Fibroblast of pulmonary artery (primary cell): ENCODE measurements at places on chromosomes 3 and 15.

DNA sequence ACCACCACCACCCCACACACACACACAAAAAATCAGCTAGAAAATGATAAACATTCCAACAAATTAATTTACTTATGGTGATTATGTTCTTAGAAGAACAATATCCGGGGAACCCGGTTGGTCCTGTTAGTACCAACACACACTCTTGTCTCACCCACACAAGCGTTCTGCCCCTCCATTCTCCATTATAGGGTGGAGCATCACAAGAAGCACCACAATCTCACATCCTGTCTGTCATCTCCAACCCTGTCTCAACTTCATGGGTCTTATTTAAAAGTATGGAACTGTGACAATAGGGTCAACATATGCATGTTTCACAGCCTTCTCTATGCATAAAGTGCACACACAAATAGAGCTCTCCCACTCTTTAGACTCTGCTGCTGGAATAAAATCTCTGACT is 5.6 kb downstream of the GSK3B start:
- no peak for DNase-seq

GRCh38 chr15:63277038-63277892 is at the start of gene APH1B:
TSS of gene APH1B (plus strand) at chr15:63277605. CDS start at chr15:63277624, 19 bp downstream.
- DNase-seq, result peak; percentile 62

DNA sequence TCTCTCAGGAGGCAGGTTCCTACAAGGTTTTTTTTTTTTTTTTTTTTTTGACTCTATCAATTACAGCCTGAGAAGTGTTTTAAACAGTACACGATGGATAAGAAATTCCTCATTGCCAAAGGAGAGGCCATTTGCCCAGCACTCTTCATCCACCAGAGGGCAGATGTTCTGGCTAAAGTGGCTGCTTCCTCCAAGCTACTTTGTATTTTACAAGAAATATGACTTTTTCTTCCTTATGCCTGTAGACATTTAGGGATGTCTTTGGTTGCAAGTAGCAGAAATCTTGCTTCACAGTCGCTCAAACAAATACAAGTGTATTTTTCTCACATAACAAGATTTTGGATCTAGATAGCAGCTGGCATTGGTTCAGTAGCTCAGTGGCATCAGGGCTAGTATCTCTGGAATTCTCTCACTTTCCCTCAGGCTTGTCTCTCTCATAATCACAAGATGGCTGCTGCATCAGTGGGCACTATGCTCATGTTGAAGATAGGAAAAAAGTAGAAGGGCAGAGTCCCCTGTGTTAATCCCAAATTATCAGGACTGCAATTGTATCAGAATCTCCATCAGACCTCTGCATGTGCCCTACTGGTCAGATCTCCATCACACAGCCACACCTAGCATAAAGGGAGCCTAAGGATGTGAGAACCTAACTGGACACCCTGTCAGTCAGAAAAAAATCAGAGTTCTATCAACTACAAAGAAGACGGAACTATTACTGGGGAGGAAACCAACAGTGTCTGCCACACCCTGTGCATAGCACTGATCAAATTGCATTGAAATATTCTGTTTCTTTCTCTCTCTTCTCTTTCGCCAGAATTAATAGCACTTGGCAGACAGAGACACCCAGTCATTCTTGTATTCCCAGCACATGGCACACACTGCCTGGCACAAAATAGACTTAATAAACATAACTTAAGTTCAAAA is 138.9 kb upstream of the COL8A1 start:
- DNase-seq, result peak; percentile 79

- DNase-seq, result no peak
Measured at GRCh38 chr3:45611628-45612081, 17.1 kb downstream of the LIMD1 start.

DNA sequence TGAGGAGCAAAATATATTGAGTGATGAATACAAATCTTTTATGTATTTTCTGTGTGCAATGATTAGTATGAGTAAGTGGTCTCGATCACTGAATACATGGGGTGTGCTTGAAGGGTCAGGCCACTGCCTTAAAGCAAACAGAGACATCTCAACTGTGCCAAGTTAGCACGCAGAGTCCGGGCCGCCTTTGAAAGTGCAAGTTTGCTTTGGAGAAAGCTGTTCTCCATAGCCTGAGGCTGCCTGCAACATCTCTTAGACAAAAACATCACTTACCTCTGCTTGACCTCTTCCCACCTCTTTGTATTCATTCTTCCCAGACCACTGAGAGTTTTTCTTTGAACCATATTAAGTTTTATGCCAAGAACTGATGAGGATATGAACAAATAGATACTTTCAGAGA is 267.0 kb downstream of the ZBTB20 start:
- no peak for DNase-seq

DNA sequence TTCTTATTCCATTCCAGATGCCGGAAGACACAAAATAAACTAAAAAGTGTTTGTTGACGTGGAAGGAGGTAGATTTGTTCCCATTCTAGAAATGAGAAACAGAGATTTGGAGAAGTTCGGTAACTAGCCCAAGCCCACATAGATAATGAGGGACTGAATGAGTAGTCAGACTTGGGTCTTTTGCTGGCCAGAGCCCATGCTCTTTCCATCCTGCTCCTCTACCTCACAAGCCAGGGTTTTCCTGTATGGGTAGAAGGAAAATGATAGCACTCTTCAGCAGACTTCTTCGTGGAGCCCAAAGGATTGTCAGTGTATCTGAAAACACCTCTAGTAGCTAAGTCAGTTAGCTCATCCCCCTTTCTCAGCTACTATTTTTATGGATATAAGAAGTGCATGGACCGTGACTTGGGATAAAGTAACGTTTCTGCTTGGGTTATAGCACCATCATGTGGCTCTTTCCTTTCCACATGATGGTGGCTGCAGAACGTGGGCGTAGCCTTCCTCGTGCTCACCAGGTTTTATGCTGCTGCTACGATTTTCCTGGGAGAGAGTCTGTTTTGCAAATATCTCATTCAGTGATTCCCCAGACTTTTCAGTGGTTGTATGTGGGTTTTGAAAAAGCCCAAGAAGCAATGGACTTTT is 84.6 kb downstream of the DGKG start:
- DNase-seq, result peak; percentile 79

DNA sequence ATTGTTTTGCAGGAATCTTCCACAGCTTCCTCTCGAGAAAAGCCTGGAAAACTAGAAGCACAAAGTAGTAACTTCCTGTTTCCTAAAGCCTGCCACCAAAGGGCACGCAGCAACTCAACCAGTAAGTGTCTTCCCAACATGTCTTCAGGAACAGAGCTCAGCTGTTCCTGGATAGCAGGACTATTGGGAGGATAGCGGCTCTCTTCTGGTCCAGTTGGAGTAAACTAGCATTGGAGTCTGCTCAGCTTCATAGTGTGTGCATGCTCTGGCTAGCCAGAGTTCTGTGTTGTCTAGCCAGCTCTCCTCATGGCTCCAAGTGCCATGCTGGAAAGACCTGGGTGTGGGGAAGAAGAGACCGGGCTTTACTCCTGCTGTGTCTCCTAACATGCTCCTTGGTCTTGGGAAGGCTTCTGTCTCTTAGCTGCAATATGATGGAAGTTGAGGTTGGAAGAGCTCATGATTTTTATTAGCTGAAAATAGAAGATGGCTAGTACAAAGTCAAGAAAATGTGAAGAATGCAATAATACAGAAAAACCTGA is 63.1 kb downstream of the IL16 start:
- no peak for DNase-seq

DNA sequence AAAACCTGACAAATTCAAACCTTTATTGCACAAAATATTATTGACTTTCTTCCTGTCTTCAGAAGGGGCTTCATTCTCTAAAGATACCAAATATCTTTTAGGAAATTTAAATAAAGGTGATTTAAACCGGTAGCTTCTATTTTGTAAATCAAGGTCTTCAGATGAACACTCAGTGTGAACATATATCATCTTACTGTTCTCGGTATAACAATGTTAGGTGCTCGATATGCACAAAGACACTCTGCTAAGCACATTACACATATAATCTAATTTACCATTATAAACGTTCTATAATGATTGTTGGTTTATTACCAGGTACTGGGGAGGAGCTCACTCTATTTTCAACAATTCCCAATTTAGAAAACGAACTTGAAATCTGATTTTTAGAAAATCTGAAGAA is 225.4 kb upstream of the AZI2 start:
- DNase-seq, result no peak

GRCh38 chr3:45064512-45065372 is 38.6 kb downstream of the CLEC3B start:
- DNase-seq, result peak; percentile 82

DNA sequence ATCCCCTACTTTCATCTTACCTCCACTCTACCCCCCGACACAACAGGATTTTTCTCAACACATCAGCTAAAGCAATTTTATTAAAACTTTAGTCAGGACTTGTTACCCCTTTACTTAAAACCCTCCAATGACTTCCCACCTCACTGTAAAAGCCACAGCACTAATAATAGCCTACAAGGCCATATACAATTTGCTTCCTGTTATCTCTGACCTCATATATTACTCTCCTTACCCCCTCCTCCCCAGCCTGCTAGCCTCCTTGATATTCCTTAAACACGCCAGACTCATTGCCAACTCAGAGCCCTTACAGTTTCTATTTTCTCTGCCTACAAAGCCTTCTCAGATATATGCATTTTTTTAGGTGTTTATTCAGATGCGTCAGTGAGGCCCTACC is 54.4 kb downstream of the DCUN1D1 start:
- no peak for DNase-seq

DNA sequence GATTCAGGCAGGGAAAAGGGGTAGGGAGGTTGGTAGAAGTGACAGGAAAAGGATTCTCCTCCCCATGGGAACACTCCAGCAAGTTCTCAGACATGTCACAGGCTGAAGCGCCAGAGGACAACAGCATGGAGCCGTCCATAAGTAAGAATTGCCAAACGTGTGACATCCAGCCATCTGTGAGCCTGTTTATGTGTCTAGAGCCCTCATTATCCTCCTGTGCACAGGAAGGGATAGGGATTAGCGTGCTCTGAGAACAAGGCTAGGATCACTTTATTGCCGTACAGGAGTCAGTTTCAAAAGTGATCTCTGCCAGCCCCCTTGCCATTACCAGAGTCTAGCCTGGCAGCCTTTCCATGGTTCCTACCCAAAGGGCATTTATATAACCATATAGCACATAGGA is 549.5 kb downstream of the NTRK3 start:
- no peak for DNase-seq

GRCh38 chr15:82530606-82531379 is 9.5 kb downstream of the RPS17 start:
- peak; percentile 66 for DNase-seq

DNA sequence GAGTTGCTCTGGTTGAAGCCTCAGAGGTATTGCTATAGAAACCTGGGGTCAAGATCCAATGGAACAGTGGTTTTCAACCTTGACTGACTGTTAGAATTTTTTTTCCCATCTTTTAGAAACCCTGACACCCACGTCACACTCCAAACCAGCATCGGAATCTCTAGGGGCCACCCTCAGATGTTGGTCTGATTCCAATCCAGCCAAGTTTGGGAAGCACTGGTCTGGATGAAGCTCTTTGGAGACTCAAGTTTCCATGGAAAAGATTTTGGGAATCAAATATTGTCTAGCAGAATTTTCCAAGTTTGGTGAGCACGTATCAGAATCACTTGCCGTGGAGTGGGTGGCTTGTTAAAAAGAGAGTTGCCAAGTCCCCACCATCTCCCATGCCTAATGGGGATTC is 103.8 kb downstream of the THSD4 start:
- DNase-seq, result no peak

GRCh38 chr15:52097180-52097579 is 15.4 kb downstream of the BCL2L10 start:
- DNase-seq, result peak; percentile 59

DNA sequence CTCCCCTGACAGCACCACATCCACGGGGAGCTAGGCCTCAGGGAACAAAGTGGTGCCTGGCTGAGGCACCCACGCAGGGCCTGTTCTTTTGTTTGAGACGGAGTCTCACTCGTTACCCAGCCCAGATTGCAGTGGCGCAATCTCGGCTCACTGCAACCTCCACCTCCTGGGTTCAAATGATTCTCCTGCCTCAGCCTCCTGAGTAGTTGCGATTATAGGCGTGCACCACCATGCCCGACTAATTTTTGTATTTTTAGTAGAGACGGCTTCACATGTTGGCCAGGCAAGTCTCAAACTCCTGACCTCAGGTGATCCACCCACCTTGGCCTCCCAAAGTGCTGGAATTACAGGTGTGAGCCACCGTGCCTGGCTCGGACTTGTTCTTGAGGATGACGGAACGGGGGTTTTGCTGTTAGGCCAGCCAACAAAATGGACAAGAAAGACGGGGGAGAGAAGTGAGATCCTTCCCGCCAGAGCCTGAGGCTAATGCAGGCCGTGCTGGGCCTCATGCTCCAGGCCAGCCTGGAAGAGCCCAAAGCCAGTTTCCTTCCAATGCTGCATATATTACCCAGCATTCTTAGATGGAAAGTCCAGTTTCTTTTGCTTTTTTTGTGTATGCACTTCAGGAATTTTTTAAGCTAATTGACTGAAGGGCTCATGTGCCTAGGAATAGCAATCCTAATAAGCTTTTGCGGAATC is 28.1 kb upstream of the FURIN start:
- no peak for DNase-seq

DNA sequence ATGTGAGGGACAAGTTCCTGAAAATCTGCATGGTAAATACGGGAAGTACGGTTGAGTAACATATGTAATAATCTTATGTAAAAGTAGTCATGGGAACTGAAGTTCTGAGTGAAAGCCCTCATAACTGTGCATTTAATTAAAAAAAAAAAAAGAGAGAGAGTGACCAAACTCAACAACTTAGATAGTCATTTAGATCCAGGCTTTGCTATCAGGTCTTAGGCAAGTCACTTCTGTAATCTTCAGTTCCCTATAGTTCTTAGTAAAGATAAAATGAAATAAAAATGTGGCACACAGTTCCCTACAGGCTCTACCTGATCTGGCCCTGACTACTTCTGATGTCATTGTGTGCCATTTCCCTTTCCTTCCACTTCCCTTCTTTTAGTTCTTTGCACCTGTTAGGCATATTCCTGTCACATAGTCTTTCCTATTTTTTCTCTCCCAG is 15.0 kb downstream of the RNF111 start:
- no peak for DNase-seq

DNA sequence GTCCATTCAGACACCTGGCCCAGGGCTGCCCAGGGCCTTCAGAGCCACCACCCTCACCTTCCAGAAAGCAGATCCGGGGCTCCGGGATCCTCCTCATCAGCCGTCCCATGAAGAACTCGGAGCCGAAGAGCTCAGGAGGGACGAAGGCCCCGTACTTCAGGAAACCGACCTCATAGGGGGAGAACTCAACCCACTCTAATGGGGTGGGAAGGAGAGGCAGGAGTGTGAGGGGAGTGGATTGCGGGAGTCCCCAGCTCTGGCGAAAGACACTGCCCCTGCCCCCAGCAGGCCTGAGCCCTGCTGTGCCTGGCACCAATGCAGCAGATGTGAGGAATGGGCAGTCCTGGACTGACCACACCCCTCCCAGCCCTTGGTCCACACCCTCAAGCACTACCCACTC is 22.6 kb downstream of the PLA2G4D start:
- no peak for DNase-seq

- no peak for DNase-seq
Measured at GRCh38 chr3:72058493-72059081, 273.6 kb upstream of the PROK2 start.

GRCh38 chr15:101470548-101471239 is 18.8 kb downstream of the PCSK6 start:
- DNase-seq, result no peak

- DNase-seq, result no peak
Measured at GRCh38 chr3:26962492-26963360, 340.2 kb downstream of the LRRC3B start.
